Osteocyte (in vitro differentiated cells): ENCODE measurements at places on chromosomes 3 and 15. TPM values are rescaled to one million over a fixed set of nuclear protein-coding genes. Genes with fewer than 3 reads are reported as not detected.

DNA sequence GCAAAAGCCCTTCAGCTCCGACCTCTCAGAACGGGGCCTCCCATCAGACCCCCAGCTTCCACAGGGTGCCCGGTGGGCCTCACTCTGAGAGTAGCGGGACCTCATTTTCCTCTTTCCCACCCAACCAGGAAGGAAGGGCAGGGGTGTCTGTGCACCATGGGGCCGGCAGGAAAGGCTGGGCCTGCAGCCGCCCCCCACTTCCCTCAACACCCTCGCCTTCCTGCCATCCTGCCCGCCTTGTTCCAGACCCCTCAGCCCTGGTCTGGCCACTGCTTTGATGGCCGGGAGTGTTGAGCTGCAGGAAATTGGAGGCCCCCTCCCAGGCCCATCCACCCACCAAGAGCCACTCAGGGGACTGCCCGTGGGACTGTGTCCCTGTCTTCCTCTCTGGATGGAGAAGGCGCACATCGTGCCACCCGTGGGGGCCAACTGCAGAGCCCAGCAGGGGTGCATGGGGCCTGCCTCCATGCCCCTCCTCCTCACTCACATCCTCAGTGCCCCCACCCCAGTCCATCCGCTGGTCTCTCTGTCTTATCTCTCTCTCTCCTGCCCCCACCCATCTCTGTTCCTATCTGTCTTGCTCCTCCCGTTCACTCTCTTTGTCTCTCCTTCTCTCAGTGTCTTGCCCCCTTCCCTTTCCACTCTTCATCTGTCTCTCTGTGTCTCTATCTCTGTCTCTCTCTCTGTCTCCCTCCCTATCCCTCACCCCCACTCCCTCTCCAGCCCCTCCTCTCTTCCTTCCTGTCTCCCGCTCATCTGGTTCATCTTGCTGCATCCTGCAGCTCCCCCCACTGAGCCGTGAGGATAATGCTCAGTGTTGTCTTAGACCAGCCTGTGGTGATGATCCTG, 1.8 kb upstream of the PLXND1 start:
- H3K4me3 ChIP-seq, result peak overlapping the region; percentile 32
- no peaks in the 10 kb centered on the region for H3K36me3 ChIP-seq
- peaks cover 67% of the 10 kb centered on the region for H3K4me1 ChIP-seq
- no peak for DNase-seq
- H3K27ac ChIP-seq, result peak overlapping the region; percentile 95
- H3K27me3 ChIP-seq, result no peaks in the 10 kb centered on the region

- peaks cover 7% of the 10 kb centered on the region for H3K4me1 ChIP-seq
- no peak overlapping the region for H3K27ac ChIP-seq
- no peak overlapping the region for H3K4me3 ChIP-seq
- H3K27me3 ChIP-seq, result peaks cover 13% of the 10 kb centered on the region
- H3K36me3 ChIP-seq, result no peaks in the 10 kb centered on the region
- no peak for DNase-seq
These were observed 360.4 kb upstream of the ROBO2 start for GRCh38 chr3:76679541-76679940.

DNA sequence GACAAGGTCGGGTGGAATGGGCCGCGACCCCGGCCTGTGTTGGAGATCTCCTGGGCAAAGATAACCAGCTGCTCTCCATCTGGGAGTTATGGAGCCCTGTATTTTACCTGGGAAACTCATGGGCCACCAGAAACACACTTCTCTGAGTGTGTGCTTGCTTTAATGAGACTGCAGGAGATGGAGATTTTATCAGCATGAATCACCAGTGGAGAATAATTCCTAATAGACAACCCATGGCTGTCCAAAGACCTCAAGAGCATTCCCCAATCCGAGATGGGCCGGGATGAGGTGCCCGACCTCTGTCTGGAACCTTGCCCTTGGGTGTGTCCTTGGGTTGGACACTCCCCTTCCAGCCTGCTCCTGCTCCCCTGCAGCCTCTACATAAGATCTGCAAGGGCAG, 389.3 kb downstream of the GABRG3 start:
- H3K4me3 ChIP-seq, result no peak overlapping the region
- no peak for DNase-seq
- H3K27me3 ChIP-seq, result peaks cover 3% of the 10 kb centered on the region
- no peaks in the 10 kb centered on the region for H3K36me3 ChIP-seq

DNA sequence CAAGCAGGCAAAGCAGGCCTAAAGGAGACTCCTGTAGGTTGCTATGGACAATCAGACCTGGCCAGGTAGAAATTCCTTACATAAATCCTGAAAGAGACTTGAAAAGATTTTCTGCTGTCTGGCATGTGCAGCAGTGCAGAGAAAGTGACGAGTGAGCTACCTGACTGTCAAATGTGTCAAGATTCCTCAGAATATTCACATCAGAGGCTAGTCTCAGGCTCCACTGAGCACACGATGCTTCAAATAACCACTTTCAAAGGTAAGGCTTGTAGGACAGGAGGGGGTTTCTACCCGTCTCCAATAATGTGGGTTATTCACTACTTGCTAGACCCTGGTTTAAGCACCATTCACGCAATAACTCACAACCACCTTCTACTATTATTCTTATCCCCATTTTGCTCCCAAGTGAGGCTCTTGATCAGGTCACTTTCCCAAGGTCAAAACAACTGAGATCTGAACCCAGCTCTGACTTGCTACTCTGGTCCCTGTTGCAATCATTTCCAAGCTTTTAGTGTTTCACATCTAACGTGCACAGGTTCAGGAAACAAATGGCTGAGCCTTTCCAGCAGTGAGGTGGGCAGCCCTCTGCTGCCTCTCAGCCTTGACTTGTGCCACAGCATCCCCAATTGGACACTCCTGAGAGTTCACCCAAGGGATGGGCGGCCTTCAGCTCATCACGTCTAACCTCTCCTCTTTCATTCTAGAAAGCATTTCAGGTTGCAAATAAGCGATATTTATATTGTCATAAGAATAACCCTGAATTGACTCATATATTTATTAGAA, 329.9 kb upstream of the WNT5A start:
- no peak for DNase-seq
- H3K27ac ChIP-seq, result no peak overlapping the region
- no peaks in the 10 kb centered on the region for H3K36me3 ChIP-seq
- H3K27me3 ChIP-seq, result peaks cover 29% of the 10 kb centered on the region

CFAP100 gene
- total RNA-seq, result not detected in 2 replicates
